ENCODE measurements at places on chromosomes 12 and 14.

DNA sequence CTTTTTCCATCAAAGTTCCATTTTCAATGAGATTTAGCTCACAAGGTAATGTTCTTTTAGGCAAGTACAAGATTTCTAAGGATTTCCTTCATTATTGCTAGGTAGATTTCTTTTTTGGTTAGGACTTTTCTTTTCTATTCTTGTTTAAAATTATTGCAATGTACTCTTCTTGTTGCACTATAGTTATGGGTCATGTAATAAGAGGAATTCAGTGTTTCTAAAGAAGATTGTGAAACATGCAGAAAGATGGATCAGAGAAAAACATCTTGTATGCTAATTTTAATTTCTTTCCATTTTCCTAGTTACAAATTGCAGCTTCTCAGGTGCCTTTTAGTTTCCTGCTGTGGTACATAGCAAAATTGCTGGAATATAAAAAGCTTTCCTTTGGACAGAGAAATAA, 56.1 kb downstream of the BTG1 start:
- DNase-seq, result no peak

GRCh38 chr12:123167329-123167728, 16.4 kb upstream of the PITPNM2 start:
- DNase-seq, result no peak

DNA sequence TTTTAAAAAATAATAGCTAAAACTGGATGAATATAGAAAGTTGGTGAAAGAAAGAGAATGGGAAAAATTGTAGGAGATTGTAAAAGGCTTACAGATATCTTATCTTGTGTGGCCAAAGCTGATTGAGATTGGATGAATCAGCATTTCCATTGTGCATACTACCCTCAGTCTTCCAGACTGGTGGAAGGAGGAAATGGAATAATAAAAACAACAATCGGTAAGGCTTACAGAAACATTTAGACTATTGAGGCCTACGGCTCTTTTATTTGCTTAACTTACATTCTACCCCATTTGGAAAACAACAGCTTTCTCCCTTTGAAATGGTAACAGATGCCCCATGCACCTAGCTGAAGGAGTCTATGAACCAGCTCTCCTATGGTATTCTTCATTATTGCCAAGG, 129.8 kb downstream of the PTPRB start:
- DNase-seq, result no peak

DNA sequence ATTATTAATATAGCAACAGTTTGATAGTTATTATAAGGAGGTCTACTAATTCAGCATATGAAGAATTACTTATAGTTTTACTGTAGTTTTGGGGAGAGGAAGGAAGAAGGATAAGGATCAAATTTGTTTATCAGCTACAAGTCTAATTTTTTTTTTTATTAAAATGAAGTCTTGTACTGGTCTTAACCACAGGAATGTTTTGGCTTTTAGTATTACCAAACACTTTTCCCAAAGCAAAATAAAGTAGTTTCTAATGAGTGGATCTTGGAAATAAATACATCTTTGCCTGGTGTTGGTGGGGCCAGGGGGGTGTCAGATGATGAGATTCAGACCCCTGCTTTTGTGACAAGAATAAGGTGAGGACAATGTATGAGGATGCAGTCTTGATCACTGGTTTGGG, 57.2 kb upstream of the ZDHHC17 start:
- DNase-seq, result no peak

DNA sequence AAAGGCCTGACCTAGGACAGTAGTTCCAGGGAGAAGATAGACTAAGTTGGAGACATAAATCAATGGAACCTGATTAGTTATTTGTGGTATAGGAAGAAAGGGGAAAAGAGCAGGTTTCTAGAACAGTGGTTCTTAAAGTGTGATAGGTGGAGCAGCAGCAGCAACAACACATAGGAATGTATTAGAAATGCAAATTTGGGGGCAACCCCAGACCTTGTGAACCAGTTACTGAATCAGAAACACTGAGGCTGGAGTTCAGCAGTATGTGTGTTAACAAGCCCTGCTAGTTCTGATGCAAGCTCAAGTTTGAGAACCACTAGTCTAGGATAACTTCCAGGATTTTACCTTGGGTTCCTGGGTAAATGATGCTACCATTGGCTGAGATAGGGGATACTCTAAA, 308.7 kb downstream of the EMP1 start:
- DNase-seq, result no peak

GRCh38 chr12:110756611-110757010, 13.9 kb upstream of the PPP1CC start:
- no peak for DNase-seq

GRCh38 chr12:4212845-4213244, 60.7 kb upstream of the CCND2 start:
- no peak for DNase-seq

- no peak for DNase-seq
Observed at GRCh38 chr14:69666112-69666511, 54.7 kb downstream of the SUSD6 start.

- DNase-seq, result no peak
Observed at GRCh38 chr14:87696485-87696884, 296.5 kb downstream of the GALC start.

GRCh38 chr12:130063866-130064265, 98.4 kb upstream of the FZD10 start:
- DNase-seq, result no peak

GRCh38 chr14:94407906-94408305, 19.5 kb upstream of the SERPINA1 start:
- DNase-seq, result no peak

- no peak for DNase-seq
Observed at GRCh38 chr12:11856971-11857370, 207.5 kb downstream of the ETV6 start.

Data from stimulated activated CD8-positive, alpha-beta memory T cell treated with anti-CD3 and anti-CD28 coated beads, Interleukin-2, amount 100 ng/mL, for 1 hour (primary cell).